ENCODE measurements at places on chromosomes 5 and 9. TPM values are rescaled to one million over a fixed set of nuclear protein-coding genes. Genes with fewer than 3 reads are reported as not detected.

DNA sequence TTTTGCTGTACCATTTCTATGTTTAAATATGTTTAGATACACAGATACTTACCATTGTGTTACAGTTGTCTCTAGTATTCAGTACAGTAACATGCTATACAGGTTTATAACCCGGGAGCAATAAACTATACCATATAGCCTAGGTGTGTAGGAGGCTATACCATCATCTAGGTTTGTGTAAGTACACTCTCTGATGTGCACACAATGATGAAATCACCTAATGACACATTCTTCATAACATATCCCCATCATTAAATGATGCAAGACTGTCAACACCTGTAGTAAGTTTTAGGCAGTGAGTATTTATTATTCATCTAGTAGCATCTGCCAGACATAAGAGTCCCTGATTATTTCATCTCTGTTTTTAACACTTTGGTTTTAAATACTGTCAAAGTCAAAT, 7.3 kb upstream of the DHFR start:
- peaks cover 25% of the 10 kb centered on the region for H3K36me3 ChIP-seq
- H3K27me3 ChIP-seq: no peaks in the 10 kb centered on the region
- H3K4me1 ChIP-seq: no peaks in the 10 kb centered on the region
- no peak overlapping the region for H3K4me3 ChIP-seq
- DNase-seq: no peak
- H3K27ac ChIP-seq: no peak overlapping the region

- H3K27ac ChIP-seq: no peak overlapping the region
- H3K36me3 ChIP-seq: no peaks in the 10 kb centered on the region
- DNase-seq: no peak
- no peak overlapping the region for H3K4me3 ChIP-seq
Observed at GRCh38 chr5:179438011-179438441, 92.8 kb upstream of the ADAMTS2 start.

DNA sequence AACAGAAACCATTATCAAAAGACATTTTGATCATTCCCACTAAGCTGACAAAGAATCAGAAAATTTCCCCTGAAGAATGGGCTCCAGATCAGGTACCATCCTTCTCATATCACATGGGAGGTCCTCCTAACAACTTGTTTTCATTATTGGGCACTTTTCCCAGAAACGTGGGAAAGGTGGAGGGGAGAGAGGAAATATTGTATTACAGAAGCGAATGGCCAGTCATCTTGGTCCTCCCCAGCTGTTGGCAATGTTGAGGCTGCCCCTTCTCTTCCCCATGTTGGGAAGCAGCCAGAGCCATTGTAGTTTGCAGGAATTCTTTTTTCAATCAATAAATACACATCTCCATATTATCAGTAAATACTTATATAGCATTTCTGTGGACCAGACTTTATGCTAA, 126.2 kb upstream of the ZNF608 start:
- DNase-seq: no peak
- no peaks in the 10 kb centered on the region for H3K36me3 ChIP-seq
- H3K27me3 ChIP-seq: no peaks in the 10 kb centered on the region
- no peak overlapping the region for H3K4me3 ChIP-seq
- no peaks in the 10 kb centered on the region for H3K4me1 ChIP-seq

The ARSI gene
- not detected for polyA plus RNA-seq

The RNF180 gene
- polyA plus RNA-seq: not detected

The WDR31 gene
- 0.36 TPM for polyA plus RNA-seq

GRCh38 chr9:124040935-124041816, 29.6 kb downstream of the LHX2 start:
- peaks cover 46% of the 10 kb centered on the region for H3K27me3 ChIP-seq
- H3K27ac ChIP-seq: no peak overlapping the region
- peaks cover 21% of the 10 kb centered on the region for H3K4me1 ChIP-seq
- no peaks in the 10 kb centered on the region for H3K36me3 ChIP-seq

DNA sequence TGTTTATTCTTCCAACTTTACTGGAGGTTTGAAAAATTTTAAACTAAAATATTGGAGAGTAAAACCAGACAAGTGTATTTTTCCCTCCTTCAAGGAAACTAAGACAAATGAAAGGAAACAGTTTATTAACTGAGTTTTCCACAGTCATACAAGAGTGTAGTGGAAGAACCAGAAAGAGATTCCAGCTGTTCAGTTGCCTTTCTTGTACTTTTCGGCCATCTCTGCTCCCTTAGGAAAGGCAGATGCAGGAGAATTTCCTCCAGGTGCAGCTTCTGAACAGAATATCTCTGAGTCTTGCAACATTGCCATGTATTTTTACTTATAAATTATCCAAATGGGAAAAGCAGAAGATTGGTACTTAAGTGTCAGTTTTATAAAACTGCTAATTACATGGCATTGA, 217.1 kb downstream of the MAST4 start:
- H3K27ac ChIP-seq: no peak overlapping the region
- H3K27me3 ChIP-seq: no peaks in the 10 kb centered on the region
- H3K4me1 ChIP-seq: peaks cover 7% of the 10 kb centered on the region
- H3K4me3 ChIP-seq: no peak overlapping the region

DNA sequence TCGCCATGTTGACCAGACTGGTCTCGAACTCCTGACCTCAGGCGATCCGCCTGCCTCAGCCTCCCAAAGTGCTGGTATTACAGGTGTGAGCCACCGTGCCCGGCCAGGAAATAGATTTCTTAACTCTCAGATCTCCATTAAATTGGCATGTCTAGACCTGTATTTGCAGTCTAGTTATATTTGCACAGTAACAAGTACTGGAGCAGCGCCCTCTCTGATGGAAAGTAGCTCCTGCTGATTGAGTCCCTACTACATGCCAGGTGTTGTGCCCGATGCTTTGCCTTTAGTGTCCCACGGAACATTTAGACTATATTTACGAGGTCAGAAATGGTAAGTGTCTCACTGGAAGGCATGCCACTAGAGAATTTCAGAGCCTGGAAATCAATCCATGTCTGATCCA, 15.8 kb upstream of the TMED9 start:
- no peak for DNase-seq
- no peak overlapping the region for H3K4me3 ChIP-seq
- H3K27me3 ChIP-seq: peaks cover 5% of the 10 kb centered on the region

DNA sequence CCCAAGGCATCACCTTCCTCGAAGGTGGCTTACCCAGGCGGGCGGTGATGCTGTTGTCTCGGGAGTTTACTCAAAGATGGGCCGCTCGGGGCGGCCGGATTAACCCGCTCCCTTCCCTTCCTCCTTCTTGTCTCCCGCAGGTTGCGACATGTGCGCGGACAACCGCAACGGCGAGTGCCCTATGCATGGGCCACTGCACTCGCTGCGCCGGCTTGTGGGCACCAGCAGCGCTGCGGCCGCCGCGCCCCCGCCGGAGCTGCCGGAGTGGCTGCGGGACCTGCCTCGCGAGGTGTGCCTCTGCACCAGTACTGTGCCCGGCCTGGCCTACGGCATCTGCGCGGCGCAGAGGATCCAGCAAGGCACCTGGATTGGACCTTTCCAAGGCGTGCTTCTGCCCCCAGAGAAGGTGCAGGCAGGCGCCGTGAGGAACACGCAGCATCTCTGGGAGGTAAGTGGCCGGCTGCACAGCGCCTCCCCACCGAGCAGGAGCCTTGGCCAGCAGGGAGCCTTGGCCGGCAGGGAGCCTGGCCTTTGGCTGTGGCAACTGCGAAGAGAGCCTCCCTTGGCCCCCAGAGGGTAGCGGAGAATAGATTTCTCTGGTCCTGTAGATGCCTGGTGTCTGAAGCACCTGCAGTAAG, 10.6 kb downstream of the PRDM6 start:
- no peak overlapping the region for H3K4me3 ChIP-seq
- no peak overlapping the region for H3K27ac ChIP-seq
- H3K27me3 ChIP-seq: peaks cover 57% of the 10 kb centered on the region
- DNase-seq: peak; percentile 22
- no peaks in the 10 kb centered on the region for H3K36me3 ChIP-seq
- H3K4me1 ChIP-seq: peaks cover 23% of the 10 kb centered on the region

DNA sequence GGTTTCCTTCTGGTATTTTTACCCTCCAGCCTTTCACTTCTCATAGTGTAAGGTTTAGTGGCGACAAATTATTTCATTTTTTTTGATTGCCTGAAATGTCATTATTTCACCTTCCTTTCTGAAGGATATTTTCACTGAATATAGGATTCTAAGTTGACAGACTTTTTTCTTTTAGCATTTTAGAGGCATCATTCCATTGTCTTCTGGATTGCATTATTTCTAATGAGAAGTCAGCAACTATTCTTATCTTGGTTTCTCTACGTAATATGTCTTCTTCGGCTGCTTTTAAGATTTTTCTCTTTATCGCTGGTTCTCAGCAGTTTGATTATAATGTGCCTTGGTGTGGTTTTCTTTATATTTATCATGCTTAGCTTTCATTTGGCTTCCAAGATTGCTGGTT, 194.2 kb downstream of the GAPVD1 start:
- H3K4me1 ChIP-seq: no peaks in the 10 kb centered on the region
- peaks cover 6% of the 10 kb centered on the region for H3K36me3 ChIP-seq
- H3K27ac ChIP-seq: no peak overlapping the region
- no peaks in the 10 kb centered on the region for H3K27me3 ChIP-seq

The TMC1 gene
- not detected for polyA plus RNA-seq

DNA sequence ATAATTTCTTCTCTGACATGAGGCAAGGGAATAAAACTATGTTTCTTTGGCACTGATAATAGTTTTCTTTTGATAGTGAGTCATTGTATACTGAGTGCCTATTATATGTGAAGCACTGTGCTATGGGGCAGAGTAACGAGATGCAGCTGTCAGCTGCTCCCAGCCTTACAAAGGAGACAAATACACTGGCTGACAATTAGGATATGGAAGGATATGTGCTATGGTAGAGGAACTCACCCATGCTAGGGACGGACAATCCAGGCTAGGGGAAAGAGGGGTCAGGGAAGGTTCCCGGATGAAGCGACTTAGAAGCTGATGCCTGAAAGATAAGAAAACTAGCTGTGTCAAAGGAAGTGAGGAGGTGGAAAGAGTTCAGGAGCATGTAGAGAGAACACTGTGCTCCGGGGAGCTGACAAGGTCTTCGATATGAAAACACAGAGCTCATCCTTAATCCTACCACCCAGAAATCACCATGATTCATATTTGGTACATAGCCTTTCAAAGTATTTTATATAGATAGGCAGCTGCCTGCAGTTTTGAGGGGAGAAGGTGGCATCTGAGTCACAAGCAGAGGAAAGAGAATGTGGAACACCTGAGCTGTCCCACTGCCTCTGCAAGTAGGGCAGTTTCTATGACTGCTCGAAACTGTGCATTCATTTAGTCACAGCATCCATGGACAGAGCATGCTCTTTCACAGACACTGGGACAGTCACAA, 12.1 kb downstream of the BSPRY start:
- H3K4me1 ChIP-seq: no peaks in the 10 kb centered on the region
- no peak overlapping the region for H3K4me3 ChIP-seq
- no peaks in the 10 kb centered on the region for H3K36me3 ChIP-seq
- H3K27me3 ChIP-seq: no peaks in the 10 kb centered on the region

DNA sequence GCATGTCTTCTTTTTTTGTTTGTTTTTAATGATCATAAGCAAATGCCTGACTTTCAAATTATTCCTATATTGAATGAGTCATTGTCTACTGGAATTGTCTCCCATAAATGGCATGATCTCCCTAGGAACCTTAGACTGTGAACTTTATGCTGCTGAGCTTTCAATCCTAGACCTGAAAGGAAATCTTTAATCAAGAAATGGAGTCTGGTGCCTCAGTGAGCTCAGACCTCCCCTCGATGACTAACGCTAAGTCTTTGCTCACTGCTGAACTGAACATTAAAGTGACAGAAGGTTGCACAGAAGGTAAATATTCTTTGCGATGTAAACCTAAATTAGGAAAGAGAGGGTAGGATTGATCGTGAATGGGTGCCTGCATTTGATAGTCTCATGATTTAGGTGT, 745.2 kb upstream of the WWC1 start:
- no peak for DNase-seq
- H3K27ac ChIP-seq: no peak overlapping the region
- H3K4me1 ChIP-seq: no peaks in the 10 kb centered on the region

DNA sequence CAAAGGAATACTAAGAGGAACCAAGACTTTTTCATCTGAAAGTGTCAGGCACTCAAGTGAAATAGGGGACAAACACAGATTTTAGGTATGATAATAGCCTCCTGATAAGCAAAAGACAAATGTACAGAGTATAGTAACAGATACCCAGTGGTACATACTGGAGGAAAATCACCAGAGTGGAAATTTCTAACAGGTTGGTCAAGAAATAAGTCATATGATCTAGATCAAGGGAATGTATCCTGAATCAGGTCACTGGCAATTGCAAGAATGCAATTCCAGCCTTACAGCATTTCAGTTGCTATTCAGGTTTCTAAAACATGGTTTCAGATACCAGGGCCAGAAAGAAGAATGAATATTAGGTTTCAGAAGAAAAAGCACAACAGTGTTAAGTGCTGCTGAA, 82.2 kb upstream of the SLCO6A1 start:
- no peaks in the 10 kb centered on the region for H3K4me1 ChIP-seq
- no peak overlapping the region for H3K27ac ChIP-seq
- DNase-seq: no peak
- no peaks in the 10 kb centered on the region for H3K36me3 ChIP-seq
- no peaks in the 10 kb centered on the region for H3K27me3 ChIP-seq
- no peak overlapping the region for H3K4me3 ChIP-seq

DNA sequence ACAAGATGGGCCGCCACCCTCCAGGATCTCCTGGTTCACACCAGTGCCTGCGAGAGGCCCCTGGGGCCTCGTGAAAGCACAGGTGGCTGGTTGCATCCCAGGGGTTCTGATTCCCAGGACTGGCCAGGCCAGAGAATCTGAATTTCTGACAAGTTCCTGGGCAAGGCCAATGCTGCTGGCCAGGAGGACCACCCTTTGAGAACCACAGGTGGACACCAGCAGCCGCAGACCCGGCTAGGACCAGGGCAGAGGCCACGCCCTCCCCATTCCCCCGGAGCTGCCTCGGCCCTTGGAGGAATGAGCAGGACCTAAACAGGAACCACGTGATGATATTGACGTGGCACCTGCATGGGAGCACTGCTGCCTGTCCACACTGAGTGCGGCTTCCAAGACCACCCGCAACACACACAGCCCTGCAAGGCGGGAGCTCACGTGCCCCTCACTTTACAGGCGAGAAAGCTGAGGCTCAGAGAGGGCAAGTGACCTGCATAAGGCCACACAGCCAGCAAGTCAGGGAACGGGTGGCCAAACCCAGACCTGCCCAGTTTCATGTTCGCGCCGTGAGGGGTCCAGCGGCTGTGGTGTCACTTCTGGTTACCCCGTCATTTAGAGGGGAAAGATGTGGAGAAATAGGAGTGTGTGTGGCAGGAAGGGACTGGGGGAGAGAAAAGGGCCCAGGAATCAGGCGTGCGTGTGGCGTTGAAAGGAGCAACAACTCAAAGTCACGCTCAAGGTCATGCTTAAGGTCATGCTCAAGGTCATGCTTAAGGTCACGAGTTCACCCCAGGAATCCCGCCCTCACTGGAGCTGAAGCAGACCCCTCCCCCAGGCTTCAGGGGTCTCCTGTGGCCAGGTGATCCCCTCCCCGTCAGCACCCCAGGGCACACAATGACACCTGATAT, 105.9 kb upstream of the IER5L start:
- no peaks in the 10 kb centered on the region for H3K36me3 ChIP-seq
- H3K27ac ChIP-seq: no peak overlapping the region
- no peaks in the 10 kb centered on the region for H3K27me3 ChIP-seq
- no peaks in the 10 kb centered on the region for H3K4me1 ChIP-seq
- no peak for DNase-seq
- H3K4me3 ChIP-seq: no peak overlapping the region

- no peak overlapping the region for H3K4me3 ChIP-seq
- H3K36me3 ChIP-seq: no peaks in the 10 kb centered on the region
- H3K27ac ChIP-seq: no peak overlapping the region
- H3K4me1 ChIP-seq: no peaks in the 10 kb centered on the region
- no peaks in the 10 kb centered on the region for H3K27me3 ChIP-seq
Observed at GRCh38 chr5:72540759-72541438, 33.7 kb upstream of the ZNF366 start.

The ERCC6L2 gene
- polyA plus RNA-seq: 10.1 TPM

The PCDHGA2 gene
- 0.09 TPM for polyA plus RNA-seq

- no peak overlapping the region for H3K4me3 ChIP-seq
- no peak for DNase-seq
- no peaks in the 10 kb centered on the region for H3K27me3 ChIP-seq
- no peak overlapping the region for H3K27ac ChIP-seq
Observed at GRCh38 chr5:92758552-92758951, 822.5 kb downstream of the NR2F1-AS1 start.

Data from B cell (primary cell).